ENCODE measurements at places on chromosomes 13 and 19.

DNA sequence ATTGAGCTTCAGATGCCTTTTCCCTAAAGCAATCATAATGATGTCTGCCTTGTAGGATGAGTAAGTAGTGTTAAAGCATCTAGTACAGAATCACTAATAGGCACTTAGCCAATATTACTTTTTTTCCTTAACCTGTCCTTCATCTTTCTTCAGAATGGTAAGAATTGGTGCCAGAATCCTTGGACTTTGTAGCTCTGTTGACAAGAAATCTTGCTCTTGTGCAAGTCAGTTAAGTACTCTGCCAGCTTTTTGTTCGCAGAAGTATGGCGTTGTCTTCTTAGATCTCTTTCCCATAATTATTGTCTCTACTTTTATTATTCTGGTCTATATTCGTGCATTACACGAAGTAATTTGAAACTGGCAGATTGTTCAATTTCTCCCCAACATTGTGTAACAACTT, 554.5 kb downstream of the PCDH9 start:
- no peak for DNase-seq

GRCh38 chr13:113608967-113609533, 24.5 kb downstream of the TFDP1 start:
- DNase-seq, result no peak

DNA sequence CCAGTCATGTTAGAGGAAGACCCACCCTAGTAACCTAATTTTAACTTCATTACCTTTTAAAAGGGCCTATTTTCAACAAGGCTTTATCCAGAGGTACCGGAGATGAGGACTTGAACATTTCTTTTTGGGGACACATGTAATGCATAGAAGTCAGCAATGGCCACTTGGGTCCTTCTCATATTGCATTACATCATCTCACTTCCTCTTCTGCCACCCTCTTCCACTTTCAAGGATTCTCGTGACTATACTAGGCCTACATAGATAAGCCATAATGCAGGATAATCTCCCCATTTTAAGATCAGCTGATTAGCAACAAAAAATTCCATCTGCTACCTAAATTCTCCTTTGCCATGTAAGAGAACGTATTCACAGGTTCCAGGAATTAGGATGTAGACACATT, 557.2 kb downstream of the KCTD12 start:
- no peak for DNase-seq

- no peak for DNase-seq
These were observed 406.3 kb downstream of the COG6 start for GRCh38 chr13:40061466-40062450.

- DNase-seq, result no peak
These were observed 113.8 kb downstream of the ZIC5 start for GRCh38 chr13:99857738-99858137.

DNA sequence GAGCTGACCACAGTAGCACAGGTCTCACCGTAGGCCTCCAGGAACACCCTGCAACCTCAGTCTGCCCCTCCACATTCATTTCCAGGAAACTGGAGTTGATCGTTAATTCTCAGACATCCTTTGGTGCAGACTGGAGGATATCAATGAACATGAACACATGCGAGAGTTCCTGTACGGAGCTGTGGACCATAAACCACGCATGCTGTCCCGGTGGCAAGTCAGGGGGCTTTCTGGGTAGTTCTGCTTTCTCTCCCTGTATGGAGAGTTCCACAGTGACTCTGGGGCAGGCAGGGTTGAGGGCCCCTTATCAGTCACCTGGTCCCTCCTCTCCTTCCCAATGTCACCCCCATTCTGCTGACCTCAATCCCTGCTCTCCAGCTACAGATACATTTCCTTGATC, 55.5 kb upstream of the URI1 start:
- DNase-seq, result no peak

DNA sequence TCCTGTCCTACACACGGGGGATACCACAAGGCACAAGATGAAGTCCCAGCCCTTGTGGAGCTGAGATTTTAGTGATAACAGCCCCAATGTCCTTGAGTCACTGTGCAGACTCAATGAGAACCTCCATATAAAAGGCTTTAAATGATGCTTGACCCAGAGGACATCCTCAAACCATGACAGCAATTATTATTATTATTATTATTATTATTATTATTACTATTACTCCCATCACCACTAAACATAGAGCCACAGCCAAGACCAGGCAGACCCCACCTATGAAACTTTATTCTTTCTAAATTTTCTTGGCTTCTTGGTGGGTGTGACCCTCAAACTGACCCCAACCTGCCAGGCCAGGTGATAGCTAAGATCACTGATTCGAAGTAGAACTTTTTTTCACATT, 11.1 kb downstream of the C19orf47 start:
- no peak for DNase-seq

DNA sequence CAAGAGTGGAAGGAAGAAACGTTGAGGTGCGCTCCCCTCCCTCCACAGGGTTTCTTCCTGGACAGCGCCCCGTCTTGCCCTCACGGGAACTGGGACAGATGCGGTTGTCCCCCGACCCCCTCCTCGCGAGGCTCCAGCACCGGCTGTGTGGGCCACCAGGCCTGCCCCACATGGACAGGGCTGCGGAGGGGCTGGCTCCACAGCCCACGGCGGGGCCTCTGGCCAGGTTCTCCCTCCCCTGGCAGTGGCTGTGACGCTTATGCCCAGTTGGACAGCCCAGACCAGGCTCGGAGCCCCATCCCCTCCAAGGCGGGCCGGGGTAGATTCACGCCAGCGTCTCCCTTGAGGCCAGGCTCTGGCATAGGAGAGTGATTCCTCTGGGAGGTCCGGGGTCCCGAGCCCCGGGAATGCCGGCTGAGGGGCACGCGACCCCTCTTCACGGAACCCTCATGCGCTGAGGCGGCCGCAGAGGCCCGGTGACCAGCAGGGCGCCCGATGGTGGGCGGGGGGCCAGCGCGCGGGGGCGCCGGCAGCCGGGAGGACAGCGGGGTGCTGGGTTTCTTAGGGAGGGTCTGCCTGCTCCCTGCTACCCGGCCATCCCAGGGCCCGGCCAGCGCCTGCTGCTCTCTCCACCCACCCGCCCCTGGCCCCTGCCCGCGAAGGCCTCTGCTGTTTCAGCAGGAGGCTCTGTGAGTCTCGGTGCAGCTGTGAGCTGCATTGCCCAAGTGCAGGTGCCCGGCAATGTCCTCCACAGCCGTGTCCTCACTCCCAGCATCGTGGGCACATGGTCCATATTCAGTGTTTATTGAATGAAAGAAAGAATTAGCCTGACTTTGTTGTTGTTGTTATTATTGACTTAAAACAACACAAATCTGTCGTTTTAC, 20.3 kb upstream of the GAS6 start:
- no peak for DNase-seq

- no peak for DNase-seq
These were observed 37.8 kb downstream of the TNFSF14 start for GRCh38 chr19:6632002-6632621.

- DNase-seq, result no peak
These were observed 12.8 kb downstream of the ZNF229 start for GRCh38 chr19:44435441-44435840.

DNA sequence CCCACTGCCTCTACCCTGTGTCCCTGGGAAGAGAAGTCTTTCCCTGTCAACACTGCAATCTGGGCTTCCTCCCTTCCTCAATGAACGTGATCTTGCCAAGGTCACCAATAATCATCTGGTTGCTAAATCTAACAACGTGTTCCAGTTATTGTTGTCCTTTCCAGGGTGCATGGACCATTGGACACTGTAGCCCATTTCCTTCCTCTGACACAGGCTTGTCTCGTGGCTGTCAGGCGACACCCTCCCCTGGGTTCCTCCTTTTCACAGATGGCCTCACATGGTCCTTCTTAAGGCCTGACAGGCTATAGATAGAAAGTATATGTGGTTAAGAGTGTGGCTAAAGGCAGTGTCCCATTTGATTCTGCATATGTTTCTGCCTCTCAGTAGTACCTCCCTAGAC, 67.7 kb upstream of the STARD13 start:
- DNase-seq, result no peak

- no peak for DNase-seq
These were observed 454 bp downstream of the BLVRB start for GRCh38 chr19:40465025-40465556.

GRCh38 chr19:35861640-35862160, 5.0 kb downstream of the KIRREL2 start:
- no peak for DNase-seq

GRCh38 chr13:35835989-35836388, 295.2 kb downstream of the DCLK1 start:
- DNase-seq, result no peak

DNA sequence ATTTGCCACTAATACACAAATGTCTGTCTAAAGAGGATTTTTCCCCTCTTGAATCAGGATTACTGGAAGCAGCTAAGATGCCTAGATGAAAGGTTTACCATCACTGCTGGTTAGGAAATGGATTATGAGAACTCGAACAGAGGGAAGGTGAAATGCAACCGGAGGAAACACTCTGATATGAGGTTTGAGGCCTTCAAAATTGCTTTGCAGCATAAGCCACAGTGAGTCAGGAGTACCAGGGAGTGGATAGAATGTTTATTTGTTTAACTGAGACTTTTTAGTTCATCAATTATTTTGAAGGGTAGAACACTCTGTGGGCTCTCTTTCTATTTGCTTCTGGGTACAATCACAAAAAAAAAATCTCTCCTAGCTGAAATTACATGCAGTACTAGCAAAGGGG, 18.1 kb downstream of the CDADC1 start:
- DNase-seq, result no peak

DNA sequence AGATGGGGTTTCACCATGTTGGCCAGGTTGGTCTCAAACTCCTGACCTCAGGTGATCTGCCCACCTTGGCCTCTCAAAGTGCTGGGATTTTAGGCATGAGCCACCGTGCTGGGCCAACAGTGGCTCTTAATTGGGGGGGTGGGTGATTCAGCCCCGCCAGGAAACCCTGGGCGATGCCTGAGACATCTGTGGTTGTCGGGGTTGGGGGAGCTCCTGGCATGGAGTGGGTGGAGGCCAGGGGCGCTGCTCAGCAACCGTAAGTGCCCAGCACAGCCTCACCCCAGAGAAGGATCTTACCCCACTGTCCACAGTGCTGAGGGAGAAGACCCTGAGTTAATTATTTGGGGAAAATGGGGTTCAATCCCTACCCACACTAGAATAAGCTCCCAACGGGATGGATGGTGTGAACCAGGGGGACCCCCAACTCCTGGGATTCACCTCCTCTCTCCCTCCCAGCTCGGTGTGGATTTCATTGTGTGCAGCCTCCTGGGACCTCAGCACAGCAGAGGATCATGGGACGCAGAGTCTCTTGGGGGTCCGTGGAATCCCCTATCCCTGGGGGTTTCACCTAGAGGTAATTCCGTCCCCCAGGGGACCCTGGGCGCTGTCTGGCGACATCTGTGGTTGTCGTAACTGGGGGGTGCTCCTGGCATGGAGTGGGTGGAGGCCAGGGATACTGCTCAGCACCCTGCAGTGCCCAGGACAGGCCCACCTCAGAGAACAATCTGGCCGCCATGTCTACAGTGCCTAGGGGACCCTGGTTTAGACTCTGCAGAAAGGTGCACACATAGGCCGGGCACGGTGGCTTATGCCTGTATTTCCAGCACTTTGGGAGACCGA, 68.9 kb downstream of the GADD45B start:
- no peak for DNase-seq

DNA sequence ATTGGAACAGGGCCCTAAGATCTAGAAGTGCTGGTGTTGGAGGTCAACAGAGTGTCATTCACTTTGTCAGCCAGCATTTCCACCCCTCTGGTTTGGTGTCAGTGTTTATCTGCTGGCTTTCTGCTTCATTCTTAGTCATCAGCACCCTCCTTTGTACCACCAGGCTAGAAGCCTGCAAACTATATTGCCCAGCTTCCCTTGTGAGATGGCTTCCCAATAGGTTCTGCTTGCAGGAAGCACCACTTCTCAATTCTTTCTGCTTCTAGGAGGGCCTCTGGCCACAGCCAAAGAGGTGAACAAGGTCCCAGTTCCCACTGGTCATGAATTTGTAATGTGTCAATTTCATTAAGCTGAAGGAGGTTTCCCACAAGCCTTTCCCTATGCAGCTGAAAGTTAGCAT, 36.4 kb upstream of the CALM3 start:
- no peak for DNase-seq

DNA sequence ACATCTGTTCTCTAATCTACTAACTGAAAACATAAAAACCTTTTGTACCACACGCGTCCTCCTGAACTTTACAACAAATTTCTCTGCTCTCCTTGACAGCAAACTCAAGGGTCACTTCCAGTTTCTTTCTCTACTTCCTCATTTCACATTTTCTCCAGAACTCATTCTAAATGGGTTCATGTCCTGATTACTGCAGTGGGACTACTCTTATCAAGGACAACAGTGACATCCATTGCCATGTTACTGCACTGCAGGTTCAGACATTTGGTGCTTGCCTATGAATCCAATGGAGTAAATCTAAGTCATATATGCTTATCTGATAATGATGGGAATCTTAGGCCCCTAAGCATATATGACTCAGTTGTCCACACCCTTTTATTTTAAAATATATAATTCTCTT, 35.3 kb downstream of the FPR3 start:
- DNase-seq, result no peak

DNA sequence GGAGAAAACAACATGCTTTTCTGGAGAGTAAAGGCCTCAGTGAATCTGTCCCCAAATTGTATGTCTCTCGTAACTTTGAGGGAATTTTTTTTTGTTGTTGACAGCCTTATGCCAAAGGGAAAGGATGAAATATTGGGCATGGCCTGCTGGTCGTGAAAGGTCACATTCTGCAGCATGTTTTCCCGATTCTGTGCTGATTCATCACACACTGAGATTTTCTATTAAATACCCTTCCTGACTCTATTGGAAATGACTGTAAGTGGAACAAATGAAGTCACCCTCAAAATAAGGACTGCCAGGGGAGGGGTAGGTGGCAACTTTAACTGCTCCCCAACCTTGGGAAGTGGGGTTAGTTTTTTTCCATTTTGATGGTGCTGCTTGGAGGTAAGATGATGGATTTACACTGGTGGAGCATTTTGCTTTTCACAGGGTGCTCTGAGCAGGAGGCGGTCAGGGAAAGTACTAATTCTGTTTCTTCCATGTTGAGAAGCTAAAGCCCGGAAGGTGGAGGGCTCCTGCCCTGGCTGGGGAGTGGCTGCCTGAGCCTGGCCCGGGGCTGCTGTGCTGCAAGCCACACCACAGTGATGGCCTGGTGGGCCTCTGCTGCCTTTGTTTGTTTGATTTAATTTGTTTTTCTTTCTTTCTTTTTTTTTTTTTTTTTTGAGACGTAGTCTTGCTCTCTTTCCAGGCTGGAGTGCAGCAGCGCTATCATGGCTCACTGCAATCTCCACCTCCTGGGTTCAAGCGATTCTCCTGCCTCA, 116.8 kb upstream of the SPATA13 start:
- no peak for DNase-seq

GRCh38 chr13:59332966-59333365, 830.8 kb downstream of the DIAPH3 start:
- DNase-seq, result no peak

DNA sequence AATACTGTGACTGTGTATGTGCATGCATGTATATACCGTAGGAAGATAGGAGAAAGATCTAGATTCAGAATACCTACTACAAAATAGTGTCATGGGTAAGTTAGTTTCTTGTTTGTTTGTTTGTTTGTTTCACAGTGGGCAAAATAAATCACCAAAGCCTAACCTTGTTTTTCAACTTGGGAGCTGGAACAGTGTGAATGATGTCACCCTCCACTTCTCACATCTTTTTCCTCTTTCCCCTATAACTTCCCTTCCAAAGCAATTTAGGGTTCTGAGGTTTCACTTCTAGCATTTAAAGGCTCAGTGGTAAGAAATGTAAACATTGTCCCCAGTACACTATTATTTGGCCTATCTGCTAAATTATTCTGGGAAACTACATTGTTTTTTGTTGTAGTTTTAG, 5.4 kb downstream of the KCTD4 start:
- DNase-seq, result no peak

Data from brain pericyte (primary cell).